A673 (cell line): ENCODE measurements at places on chromosomes 13 and 19. TPM values are rescaled to one million over a fixed set of nuclear protein-coding genes. Genes with fewer than 3 reads are reported as not detected.

Gene ZNF665
- total RNA-seq, result 1.2 and 1.5 TPM in 2 replicates

Gene CTXN1
- total RNA-seq, result 71.7 and 85.5 TPM in 2 replicates

Gene MFSD12
- 44.7 and 48.2 TPM in 2 replicates for total RNA-seq

Gene PSG5
- not detected in 2 replicates for total RNA-seq

Gene RXFP2
- not detected in 2 replicates for total RNA-seq

Gene ZNF428
- total RNA-seq, result 65.7 and 72.4 TPM in 2 replicates

Gene TMEM86B
- total RNA-seq, result 4.8 and 6.1 TPM in 2 replicates

Gene TSHZ3
- total RNA-seq, result 14.8 and 15.5 TPM in 2 replicates

GRCh38 chr19:19207637-19208572 lies 3.9 kb upstream of the NCAN start:
- no peak for DNase-seq

DNA sequence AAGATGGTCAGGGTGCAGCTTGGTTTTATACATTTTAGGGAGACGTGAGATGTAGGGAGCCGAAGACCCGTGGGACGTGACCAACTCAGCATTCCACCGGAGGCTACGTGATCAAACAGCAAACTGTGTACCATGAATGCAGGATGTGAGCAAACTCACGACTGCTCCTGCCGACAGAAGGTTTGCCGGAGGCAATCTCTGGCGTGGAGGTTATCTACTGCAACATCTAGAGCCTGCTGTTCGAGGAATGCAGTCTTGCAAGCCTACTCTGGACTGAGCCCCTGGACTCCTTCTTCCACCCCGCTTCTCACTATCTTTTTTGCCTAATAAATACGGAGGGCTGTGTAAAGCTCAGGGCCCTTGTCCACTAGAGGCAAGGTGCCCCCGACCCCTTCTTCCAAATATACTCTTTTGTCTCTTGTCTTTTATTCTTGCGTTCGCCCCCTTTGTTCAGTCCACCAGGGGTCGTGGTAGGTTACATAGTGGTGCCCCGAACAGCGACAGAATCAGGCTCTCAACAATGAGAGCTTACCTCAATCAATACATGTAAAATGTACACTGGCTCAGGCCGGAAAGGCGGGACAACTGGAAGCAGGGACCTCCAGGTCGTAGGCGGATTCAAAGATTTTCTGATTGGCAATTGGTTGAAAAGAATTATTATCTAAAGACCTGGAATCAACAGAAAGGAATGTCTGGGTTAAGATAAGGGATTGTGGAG lies 8.9 kb upstream of the OR1I1 start:
- DNase-seq, result no peak

- no peak for DNase-seq
These were observed 185.2 kb downstream of the KLF12 start for GRCh38 chr13:73948848-73949529.

DNA sequence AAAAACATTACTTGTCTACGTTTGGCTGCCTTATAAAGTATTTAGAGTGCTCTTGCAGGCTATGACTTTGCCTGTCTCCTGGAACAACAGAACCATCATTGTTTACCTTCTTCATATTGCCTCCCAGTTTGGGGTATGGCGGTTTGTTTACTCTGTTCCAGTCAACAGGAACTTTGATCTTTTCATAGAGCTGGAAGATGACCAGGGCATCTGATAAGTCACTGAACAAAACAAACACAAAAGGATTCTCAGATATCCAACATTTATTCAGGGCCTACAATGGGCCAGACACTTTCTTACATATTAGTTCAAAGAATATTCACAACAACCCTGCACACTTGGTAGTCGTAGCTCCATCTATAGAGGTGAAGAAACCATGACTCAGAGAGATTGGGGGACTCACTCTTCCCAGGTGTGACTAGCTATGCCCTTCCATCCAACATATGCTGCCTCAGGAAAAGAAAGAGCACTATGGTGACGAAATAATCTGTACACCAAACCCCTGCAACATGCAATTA lies 38.4 kb upstream of the CPB2 start:
- no peak for DNase-seq

GRCh38 chr19:48480183-48480557 lies 11.0 kb downstream of the CYTH2 start:
- DNase-seq, result peak; percentile 81

- DNase-seq, result no peak
These were observed 392.7 kb upstream of the HTR2A start for GRCh38 chr13:47289567-47289966.

DNA sequence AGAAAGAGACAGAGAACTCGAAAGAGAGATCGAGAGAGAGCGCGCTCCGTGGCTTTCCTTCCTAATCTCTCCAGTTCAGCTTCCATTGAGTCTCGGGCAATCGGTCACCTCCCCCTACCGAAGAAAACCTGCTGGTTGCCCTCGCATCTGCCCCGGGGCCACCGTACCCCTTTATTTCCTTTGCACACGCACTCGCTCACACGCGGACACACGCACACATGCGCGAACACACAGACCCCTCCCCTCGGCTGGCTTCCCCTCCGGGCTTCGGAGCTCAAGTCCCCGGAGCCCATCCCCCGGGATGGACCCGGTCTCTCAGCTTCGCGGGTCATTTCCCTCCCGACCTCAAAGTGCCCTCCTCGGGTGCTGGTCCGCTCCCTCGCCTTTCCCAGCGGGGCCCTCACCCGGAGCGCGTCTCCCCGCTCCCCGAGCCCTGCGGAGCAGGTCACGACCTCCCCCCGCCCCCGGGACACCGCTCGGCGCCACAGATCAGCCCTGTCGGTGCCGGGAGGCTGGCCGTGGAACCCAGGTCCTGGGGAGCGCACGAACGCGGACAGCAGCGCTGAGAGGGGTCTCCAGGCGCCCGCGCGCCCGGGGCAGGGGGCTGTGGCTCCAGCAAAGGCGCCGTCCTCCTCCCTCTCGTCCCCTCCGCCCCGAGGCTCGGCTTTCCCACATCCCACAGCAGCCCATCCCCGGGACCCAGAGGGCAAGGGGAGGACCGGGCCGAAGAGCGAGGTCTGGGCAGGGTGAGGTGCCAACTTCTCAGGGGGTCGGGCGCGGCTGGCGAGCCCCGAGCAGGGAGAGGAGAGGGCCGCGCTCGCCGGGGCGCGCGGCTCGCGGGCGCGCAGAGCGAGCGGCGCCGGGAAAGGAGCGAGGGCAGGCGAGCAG lies 1.8 kb downstream of the DACH1 start:
- peak; percentile 23 for DNase-seq

- DNase-seq, result no peak
These were observed 1816.8 kb downstream of the OLFM4 start for GRCh38 chr13:54845351-54845965.

DNA sequence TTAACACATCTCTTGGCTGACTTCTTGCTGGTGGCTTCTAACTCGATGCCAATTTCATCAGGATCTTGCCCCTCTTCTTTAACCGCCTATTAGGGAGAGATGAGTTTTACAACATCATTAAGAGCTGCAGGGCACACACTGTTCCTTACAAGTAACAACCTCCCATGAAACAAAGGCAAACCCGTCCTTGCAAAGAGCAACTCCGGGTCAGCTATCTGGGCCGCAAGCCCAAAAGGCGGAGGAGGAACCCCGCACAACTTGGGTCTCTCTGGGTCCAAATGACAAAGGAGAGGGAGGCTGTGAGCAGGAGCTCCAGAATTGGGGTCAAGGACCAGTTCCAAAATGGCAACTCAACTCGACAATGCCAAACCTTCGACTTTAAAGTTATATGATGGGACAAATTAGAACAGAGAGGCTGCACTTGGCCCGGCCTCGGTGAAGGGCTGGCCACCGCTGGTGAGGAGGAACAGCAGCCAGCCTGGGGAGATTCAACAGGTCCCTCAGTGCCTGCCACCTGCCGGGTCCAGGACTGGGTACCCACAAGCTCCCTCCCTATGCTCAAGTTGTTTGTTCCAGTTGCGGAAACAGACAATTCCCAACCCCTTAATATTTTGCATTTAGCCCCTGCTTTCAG lies 1.1 kb downstream of the SAFB2 start:
- no peak for DNase-seq

- no peak for DNase-seq
These were observed 3.6 kb downstream of the RABAC1 start for GRCh38 chr19:41955521-41955920.

DNA sequence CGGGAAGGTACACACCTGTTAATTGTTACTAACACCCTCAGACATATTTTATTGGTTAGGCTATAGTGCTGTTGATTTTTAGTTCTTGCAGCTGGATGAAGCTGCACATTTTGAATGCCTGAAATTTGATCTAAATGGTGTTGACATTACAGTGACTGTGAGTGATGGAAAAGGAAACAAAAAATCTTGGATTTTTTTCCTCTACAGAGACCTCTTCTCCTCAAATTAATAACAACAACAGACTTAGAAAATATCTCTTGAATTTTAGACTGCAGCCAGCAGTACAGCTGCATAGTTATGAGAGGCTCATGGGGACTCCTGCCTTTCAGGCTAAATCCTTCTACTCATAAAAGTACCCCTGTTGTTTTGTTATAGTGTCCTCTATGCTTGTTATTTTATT lies 500.5 kb upstream of the SPRY2 start:
- no peak for DNase-seq

DNA sequence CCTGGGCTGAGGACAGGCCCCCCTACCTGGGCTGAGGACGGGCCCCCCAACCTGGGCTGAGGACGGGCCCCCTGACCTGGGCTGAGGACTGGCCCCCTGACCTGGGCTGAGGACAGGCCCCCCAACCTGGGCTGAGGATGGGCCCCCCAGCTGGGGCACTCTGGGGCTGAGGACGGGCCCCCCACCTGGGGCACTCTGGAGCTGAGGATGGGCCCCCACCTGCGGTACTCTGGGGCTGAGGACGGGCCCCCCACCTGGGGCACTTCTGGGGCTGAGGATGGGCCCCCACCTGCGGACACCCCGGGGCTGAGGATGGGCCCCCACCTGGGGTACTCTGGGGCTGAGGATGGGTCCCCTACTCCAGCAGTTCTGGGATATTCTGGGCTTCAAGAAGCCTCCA lies 65.5 kb downstream of the RASA3 start:
- no peak for DNase-seq
